GM23338 (cell line): ENCODE measurements at places on chromosomes 7 and 10. TPM values are rescaled to one million over a fixed set of nuclear protein-coding genes. Genes with fewer than 3 reads are reported as not detected.

Gene NEUROG3
- total RNA-seq = 0.16 TPM in 1 of 2 replicates, not detected in the other

- no peak overlapping the region for H3K4me3 ChIP-seq
- no peak for DNase-seq
- H3K27ac ChIP-seq = no peak overlapping the region; the same call in 1 of the 2 replicates
Observed at GRCh38 chr7:55070271-55070743, 51.5 kb downstream of the EGFR start.

DNA sequence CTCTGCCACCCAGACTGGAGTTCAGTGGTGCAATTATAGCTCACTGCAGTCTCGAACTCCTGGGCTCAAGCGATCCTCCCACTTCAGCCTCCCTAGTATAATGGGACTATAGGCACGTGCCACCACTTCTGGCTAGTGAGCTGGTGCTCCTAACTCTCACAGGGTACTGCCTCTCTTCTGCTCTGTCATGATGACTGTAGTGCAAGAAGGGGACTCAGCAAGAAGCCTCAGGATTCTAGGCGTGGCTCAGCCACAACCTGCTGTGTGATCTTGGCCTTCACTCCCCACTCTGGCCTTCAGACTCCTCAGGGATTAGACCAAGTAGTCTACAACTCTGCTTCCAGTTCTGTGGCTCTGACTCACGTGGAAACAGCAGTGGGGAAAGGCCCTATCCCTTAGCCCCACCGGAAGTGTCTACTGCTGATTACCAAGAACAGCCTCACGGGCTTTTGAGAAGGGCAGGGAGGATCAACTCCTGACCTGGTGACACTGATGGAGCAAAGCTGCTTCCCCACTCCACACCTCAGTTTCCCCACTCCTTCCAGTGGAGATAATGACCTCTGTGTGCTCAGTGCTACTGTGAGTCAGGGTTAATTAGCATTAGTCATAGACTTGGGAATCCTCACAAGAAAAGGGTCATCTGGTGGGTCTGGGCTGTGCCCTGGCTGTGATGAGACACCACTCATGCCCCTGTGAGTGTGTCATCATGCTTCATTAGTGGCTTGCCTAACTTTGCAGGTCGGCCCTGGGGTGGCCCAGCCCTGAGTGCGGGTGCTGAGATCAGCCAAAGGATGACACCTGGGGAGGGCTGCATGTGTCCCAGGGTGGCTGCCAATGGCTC lies 41.1 kb downstream of the ZC3HC1 start:
- H3K27ac ChIP-seq = no peak overlapping the region
- H3K36me3 ChIP-seq = no peaks in the 10 kb centered on the region
- no peak for DNase-seq
- H3K27me3 ChIP-seq = no peaks in the 10 kb centered on the region

DNA sequence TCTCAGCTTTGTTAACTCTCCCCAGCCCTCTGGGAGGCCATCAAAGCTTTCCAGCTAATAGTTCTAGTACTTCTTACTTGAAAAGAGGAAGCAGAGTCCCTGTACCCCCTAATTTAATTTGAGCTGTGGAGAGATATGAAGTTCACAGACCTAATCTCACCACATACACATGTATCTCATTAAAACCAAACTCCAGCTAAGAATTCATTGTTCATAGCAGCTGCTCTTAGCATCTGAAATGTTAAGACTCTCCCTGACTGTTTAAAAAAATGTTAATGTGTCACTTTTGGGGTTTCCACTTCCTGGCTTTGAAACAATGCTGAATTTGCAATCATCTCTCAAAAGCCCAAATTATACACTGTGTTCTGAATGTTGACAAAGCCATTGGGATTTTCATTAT lies 16.2 kb upstream of the MRC1 start:
- H3K36me3 ChIP-seq = no peaks in the 10 kb centered on the region
- DNase-seq = no peak
- H3K27me3 ChIP-seq = no peaks in the 10 kb centered on the region
- H3K27ac ChIP-seq = no peak overlapping the region
- H3K4me1 ChIP-seq = no peaks in the 10 kb centered on the region
- H3K4me3 ChIP-seq = no peak overlapping the region

GRCh38 chr10:130226012-130226411 lies 89.8 kb downstream of the GLRX3 start:
- peaks cover 7% of the 10 kb centered on the region; the same call in 1 of the 2 replicates for H3K36me3 ChIP-seq

- H3K27ac ChIP-seq = no peak overlapping the region
- no peaks in the 10 kb centered on the region for H3K27me3 ChIP-seq
- H3K36me3 ChIP-seq = no peaks in the 10 kb centered on the region
- no peak overlapping the region for H3K4me3 ChIP-seq
Observed at GRCh38 chr10:29756451-29756850, 121.7 kb upstream of the SVIL start.
